Renal pelvis (tissue), 12 donors: ENCODE measurements at places on chromosomes 13 and 19. TPM values are rescaled to one million over a fixed set of nuclear protein-coding genes. Genes with fewer than 3 reads are reported as not detected.

ZFP36 gene
- 22.8 TPM for polyA plus RNA-seq

NLRP11 gene
- polyA plus RNA-seq, result 0.27 TPM

ZNF682 gene
- 19.4 TPM for polyA plus RNA-seq

KLK12 gene
- polyA plus RNA-seq, result not detected

DNA sequence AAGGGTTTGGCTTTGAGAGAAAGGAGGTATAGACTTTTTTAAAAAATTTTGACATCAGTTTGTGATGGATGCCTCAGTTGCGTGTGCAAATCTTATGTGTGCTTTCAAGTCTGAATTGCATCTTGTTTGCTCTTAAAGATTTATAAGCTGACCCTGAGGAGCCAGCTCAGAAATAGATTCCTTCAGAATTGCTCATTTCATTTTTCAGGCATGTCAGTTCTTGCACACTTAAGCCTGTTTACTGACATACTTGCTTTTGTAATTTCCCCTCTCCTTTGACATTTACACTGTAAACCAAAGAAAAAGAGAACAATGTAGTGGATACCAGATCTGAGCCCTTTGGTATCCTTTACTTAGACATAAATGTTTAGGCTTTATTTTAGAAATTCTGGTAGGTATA is 87.6 kb downstream of the RNF17 start:
- DNase-seq, result no peak

DNA sequence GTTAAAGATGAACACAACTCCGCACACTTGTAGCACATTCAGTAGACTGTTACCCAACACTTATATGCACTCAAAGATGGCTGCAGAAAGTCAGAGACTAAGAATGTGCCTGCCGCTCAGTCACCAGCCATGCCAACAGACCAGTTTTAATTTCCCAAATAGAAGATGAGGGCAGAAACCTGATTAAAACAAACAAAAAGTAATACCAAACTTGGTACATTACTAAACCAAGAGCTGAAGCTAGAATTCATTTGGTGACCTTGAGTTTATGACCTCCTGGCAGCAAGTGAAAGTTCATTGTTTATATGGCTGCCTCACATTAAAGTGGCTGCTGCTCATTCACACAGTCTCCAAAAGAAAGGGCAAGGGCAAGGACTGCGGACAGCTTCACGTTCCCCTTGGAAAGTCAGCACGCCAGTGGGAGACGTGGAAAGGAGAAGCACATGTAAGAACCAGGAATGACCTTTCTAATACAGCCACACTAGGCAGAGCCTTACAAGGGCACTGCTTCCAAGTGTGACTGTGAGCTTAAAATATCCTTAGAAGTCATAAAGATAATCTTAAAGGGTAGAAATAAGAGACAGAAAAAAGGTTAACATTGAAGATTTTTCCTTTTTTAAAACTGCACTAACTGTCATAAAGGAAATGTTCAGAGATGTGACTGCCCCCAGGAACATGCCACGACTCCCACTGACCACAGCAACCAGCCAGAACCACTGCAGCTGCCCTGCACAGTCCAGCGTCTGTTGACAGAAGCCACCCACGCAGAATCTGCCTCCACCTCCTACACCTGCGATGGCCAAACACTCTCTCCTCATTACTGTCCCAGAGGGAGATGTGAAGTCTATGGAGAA is 73.5 kb downstream of the STK24 start:
- no peak for DNase-seq

DNA sequence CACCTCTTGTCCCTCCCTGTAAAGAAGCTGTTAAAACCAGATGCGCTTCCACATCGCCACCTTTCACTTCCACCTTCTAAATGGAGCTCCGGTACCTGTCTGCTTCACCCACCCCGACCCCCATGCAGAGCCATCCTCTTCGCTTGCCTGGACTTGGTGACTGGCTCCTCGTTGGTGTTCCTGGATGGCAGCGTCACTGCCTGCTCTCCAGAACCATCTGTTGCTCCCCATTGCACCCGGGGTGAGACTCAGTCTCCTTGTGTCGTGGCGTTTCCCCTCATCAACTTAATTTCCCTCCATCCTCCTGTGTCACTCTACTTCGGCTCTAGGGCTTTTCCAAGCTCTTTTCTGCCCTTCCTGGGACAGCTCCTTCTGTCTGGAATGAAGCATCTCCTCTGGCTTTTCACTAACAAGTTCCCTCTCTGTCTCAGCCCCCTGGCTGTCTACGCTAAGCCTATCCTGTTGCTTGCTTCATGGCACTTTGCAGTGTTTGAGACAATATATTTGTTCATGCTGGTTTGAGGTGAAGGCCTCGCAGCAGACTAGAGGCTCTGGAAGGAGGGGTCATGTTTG is 10.3 kb downstream of the CEBPG start:
- no peak for DNase-seq
